ENCODE measurements at places on chromosomes 3 and 15. TPM values are rescaled to one million over a fixed set of nuclear protein-coding genes. Genes with fewer than 3 reads are reported as not detected.
A peak's percentile ranks its signal among the peaks of the same experiment; 100 is the strongest.

DNA sequence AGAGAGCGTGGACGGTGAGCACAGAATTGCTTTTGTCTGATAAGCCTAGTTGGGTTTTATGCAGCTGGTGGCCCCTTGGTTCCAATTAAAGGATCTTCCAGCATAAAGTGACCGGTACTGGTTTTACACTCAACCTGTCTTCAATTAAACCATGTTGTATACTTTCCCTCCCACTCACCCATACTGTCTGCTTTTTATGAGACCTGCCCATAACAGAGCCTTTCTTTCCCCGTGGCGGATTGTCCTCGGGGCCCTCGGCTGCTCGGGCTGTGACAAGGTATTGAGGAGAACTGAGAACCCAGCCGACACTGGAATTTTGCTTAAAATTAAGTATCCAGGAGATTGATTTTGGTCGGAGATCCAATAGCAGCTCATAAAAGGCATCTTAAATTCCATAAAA lies 98.4 kb downstream of the TMEM266 start:
- DNase-seq = no peak

DNA sequence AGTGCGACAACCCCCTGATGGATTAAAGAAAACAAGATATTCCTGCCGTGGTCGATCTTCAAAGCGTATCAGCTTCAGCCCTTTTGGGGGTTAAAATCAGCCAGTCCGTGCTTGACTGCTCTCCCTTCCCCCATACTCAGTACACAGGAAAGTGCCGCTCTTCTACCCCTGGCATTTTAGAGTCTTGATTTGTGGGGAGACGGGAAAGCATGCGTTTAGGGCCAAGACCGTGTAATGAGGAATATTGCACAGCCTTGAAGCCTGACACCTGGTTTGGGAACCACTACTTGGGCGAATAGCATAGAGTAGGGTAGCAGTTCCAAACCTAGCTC lies 540 bp upstream of the EDC3 start:
- DNase-seq = no peak

KLHL18 gene
- total RNA-seq = 12.1 TPM

SLC28A2 gene
- total RNA-seq = not detected

DNA sequence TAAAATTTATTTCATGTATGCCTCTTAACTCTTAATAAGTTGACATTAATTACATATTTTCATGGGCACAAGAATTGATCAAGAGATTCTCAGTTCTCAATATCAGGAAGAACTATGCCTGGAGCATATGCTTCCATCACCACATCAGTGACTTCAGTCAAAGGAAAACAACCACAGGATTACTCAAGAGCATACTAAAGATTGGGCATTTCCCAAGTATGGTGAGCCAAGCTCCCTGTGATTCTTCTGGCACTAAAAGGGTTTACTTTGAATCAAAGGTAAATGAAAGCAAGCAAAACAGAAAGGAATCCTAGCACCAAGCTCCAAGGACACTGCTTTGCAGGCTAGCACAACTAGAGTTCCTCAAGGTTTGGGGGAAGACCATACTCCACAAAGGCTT lies 44.6 kb downstream of the FMN1 start:
- peak; percentile 73 for DNase-seq

IL20RB gene
- 1.3 TPM for total RNA-seq

DNA sequence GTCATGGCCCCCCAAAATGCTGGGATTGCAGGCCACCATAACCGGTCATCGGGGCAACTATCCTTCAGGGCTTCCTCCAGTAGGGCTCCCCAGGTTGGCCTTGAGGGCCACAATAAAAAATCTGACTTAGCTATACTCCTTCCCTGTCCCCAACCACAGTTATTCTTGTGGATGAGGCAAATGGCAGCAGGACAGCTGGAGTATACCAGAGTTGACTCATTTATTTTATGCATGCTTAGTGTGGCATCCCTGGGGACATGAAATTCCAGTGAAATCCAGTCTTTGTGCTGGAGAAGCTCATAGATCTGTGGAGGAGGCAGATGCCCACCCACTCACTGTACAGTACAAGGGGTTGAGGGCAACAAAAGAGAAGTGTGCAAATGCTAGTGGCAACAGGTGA lies 109.5 kb downstream of the RORA start:
- no peak for DNase-seq

GRCh38 chr3:144466540-144466939 lies 494.9 kb downstream of the DIPK2A start:
- no peak for DNase-seq

GRCh38 chr3:175741951-175742350 lies 882.8 kb downstream of the NAALADL2 start:
- peak; percentile 28 for DNase-seq

CNTN6 gene
- not detected for total RNA-seq

GRCh38 chr15:89528757-89529352 lies 32.5 kb upstream of the RHCG start:
- no peak for DNase-seq

- no peak for DNase-seq
Measured at GRCh38 chr3:114308377-114308776, 14.5 kb downstream of the TIGIT start.

DNA sequence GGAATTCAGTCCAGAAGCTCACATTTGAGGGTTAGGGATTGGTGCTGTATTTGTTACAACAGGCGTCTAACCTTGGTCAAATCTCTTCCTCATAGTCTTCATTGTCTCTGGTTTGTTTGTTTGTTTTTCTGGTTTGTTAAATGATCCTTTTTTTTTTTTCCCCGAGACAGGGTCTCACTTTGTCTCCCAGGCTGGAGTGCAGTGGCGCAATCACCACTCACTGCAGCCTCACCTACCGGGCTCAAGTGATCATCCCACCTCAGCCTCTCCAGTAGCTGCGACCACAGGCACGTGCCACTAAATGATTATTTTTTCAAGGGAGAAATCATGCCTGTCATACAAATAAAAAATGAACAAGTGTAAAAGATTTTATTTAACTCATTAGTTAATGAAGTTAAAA lies 14.3 kb upstream of the ADPGK start:
- no peak for DNase-seq

DNA sequence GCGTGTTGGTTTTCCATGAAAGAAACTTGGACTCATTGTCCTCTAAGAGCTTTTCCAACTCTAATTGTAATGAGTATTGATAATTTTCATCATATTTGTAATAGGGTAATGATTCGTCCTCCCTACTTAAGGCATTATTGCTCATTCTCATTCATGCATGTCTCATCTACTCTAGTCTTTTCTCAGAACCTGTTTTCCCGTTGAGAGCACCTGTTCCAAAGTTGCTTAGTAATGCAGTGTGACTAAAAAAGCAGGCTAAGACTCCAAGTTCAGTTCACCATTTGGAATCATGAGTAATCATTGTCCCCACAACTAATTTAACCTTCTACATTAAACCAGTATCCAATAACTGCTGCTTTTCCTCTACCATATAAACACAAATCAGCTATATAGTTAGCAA lies 84.0 kb downstream of the FILIP1L start:
- no peak for DNase-seq

- DNase-seq = peak; percentile 46
Measured at GRCh38 chr15:42080186-42080918, 14.0 kb downstream of the PLA2G4D start.

DNA sequence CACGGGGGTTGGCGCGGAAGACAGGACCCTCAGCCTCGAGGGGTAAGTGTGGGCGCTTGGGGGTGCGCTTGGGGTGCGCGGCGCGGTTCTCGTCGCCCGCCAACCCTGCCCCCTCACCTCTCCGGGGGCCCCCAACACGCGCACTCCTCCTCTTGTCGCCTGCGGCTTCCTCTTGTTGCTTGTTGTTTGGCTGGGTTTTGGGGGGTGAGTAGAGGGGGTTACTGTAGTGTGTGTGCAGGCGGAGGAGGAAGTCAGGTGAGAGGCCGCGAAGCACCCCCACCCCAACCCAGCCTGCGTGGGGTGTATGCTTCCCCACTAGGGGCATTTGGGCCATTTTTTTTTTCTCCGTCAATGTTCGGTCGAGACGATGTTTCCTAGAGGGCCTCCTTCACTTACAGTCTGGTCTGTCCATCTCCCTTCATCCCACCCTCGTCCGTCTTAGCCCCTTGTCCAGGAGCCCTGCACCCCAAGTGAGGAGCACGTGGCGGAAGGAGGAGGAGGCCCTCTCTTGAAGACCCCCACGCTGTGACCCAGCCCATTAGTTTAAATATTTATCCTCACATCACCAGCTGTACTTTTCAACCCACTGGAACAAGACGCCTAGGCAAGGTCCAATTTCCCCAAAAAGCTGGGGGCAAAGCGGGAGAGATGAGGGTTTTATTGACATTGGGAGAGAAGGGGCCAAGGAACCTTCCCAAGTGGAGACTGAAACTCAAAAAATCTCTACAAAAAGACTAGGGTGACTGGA lies 20.4 kb upstream of the SATB1 start:
- DNase-seq = peak; percentile 2

IQCH gene
- total RNA-seq = 3.2 TPM

- no peak for DNase-seq
Measured at GRCh38 chr3:50123394-50124051, 31.6 kb upstream of the SEMA3F start.

DNA sequence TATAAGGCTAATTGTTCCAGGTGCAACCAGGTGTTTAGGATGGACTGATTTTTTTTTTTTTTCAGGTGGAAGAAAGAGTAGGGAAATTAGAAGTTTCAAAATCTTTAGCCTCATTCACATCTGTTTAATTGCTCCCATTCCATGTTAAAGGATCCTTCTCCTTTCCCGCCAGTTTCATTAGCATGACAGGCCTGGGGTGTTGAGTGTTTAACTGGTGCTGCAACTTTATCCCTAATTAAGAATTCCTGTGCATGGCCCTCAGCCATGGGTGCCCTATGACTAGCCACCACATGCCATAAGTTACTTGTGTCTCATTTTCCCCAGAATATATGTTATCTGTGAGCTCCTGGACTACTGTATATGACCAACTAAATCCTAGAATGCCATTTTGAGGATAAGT lies 501.4 kb downstream of the NSUN3 start:
- DNase-seq = no peak

Measured in Daoy (cell line).